NCI-H1417 treated with DMSO at 0.1 percent for 48 hours (cell line): ENCODE measurements at places on chromosomes 1 and 21.
A peak's percentile ranks its signal among the peaks of the same experiment; 100 is the strongest.

GRCh38 chr1:166813508-166814223, 25.6 kb upstream of the POGK start:
- no peak for DNase-seq

DNA sequence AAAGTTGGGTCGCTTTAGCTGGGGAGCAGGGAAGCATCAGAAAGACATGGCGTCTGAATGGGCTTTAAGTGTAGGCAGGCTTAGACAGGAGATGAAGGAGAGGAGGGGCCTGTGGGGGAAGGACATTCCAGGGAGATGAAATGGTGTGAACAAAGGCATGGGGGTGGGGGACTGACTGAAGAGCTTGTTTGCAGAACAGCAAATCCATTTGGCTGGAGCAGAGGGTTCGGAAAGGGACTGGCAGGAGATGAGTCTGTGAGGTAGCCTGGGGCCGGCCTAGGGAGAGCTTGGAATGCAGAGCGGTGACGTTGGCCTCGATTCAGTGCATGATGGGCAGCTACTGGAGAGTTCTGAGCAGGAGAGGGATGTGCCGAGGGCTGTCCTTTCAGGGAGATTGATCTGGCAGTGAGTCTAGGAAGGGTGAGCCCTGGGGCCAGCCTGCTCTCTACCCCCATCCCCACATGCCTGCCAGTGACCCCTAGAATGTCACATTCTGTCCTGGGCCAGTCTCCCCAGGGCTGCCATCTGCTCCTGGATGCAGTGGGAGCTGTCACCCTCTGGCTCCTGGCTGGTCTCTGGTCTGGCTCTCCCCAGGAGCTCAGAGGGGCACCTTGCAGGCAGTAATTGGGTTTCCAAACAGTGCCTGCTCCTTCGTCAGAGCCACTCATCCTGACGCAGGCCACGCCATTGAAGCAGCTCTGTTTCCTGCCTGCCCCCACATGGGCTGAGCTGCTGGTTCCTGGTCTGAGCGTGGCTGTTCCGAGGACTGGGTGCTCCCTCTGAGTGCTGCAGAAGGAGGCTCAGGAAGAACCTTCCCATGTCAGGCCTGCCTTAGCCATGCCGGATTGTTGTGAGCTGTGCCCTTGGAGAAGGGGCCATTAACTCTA, 22.3 kb upstream of the TMEM222 start:
- DNase-seq: no peak

DNA sequence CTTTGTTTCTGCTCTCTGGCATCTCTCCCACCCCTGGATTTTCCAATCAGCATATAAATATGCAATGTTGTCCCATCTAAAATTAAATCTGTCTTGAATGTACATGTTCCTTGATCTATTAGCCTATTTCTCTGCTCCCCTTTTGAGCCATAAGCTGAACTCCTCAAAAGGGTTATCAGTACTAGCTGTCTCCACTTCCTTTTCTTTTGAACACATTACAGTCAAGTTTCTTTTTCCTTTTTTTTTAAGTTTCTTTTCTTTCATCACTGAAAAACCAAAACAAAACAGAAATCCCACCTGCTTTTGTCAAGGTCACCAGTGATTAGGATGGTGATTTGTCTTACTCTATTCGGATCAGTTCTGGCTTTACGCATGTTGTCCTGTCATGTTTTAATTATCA, 29.3 kb downstream of the XCL2 start:
- no peak for DNase-seq

- no peak for DNase-seq
Measured at GRCh38 chr1:159040206-159040605, 30.5 kb downstream of the IFI16 start.

GRCh38 chr1:42322577-42322976, 12.5 kb downstream of the FOXJ3 start:
- no peak for DNase-seq

GRCh38 chr1:98565951-98566350, 95.6 kb upstream of the SNX7 start:
- no peak for DNase-seq

GRCh38 chr1:151867765-151868411, 14.4 kb upstream of the THEM5 start:
- no peak for DNase-seq

DNA sequence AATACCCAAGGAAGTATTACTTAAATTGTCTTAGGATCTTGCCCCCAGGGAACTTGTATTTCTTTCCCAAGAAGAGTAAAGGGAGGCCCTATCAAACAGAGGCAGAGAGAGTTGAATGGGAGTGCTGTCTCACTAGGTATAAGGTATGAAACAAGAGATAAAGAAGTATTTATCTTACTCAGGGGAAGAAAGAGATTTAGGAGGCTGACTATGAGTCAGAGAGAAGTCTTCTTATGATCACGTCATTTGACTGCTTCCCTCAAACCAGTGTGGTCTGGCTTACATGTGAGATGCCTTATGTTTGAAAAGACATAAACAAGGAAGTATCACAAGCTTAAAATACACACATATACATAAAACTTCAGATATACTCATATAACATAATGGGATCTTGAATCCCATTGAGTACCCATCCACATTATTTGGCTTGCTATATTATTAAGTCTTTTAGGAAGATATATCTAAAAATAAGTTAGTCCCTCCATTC, 29.6 kb downstream of the DUSP10 start:
- DNase-seq: no peak

- DNase-seq: no peak
Measured at GRCh38 chr1:157415661-157416060, 136.7 kb downstream of the FCRL5 start.

GRCh38 chr1:64036549-64036948, 166.9 kb upstream of the UBE2U start:
- no peak for DNase-seq

- no peak for DNase-seq
Measured at GRCh38 chr1:25066731-25067517, 136.8 kb upstream of the RUNX3 start.

GRCh38 chr1:28173151-28173979, 3.1 kb downstream of the PTAFR start:
- DNase-seq: no peak

- no peak for DNase-seq
Measured at GRCh38 chr1:177065430-177065829, 99.1 kb downstream of the ASTN1 start.

- no peak for DNase-seq
Measured at GRCh38 chr1:11407301-11407994, 71.5 kb upstream of the DISP3 start.

GRCh38 chr1:27536767-27537166, 46.8 kb upstream of the WASF2 start:
- DNase-seq: peak; percentile 43

- DNase-seq: no peak
Measured at GRCh38 chr1:202133001-202133400, 10.3 kb downstream of the GPR37L1 start.

GRCh38 chr1:48036710-48037355, 39.6 kb upstream of the TRABD2B start:
- no peak for DNase-seq

DNA sequence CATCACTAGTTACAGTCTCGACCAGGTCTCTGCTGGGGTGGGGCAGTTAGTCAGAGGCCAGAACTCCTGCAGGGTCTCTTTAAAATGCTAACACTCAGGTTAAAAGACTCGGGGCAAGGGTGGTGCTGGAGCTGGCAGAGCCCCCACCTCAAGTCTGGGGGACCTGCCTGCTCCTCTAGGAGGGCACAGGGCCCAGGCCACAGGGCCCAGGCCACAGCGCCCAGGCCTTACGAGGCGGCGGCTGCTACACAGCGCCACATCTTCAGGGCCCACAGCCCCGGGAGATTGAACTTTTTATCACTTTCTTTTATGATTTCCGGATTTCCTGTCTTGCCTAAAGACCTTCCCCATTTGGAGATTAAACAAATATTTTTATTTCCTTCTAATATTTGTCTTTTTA, 10.4 kb downstream of the MPZ start:
- no peak for DNase-seq

DNA sequence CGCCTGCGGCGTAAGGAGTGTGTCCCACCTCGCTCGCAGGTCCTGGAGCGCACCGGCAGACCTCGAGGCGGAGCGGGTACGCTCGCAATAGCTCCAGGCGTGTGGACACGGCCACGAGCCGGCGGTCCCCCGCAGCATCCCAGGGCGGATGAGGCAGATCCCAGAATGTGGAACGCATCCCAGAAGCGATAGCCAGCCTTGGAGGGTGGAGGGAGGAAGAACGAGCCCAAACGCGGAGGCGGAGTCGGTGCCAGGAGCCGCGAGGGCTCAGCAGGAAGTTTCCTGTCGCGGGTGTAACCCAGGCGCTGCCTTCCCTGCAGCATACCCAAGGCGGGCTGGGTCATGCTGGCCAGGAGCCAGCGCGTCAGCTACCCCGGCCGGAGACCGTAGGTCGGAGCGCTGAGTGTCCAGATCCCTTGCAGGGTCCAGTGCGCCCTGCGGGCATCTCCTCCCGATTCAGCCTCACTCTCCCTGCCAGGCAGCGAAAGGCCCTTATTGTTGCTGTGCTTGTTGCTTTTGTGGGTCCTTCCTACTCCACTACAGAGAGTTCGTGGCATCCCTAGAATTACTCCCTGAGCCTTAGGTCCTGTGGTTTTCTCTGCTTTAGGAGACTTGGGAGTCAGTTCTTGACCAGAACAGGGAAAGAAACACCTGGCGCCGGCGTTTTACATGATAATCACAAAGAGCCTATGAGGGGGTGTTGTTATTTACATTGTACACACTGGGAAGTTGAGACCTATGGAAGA, 27.7 kb downstream of the STYXL2 start:
- DNase-seq: no peak

- DNase-seq: no peak
Measured at GRCh38 chr1:199151634-199152425, 513.0 kb downstream of the PTPRC start.

DNA sequence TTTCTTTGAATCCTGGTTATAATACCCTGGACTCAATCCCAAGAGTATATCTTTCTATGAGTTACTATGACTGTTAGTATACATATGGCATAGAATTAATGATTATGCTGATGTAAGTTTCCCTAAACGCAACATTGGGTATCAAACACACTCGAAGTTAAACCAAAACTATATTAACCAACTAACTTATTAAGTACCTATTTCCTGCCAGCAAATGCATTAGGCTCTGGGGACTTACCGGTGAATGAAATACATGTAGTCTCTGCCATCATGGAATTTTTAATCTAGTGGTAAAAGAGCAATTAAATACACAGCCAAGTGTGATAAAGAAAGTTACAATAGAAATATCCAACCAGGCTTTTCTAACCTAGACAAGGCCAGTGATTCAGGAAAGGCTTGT, 193.6 kb upstream of the ADGRL2 start:
- DNase-seq: no peak

DNA sequence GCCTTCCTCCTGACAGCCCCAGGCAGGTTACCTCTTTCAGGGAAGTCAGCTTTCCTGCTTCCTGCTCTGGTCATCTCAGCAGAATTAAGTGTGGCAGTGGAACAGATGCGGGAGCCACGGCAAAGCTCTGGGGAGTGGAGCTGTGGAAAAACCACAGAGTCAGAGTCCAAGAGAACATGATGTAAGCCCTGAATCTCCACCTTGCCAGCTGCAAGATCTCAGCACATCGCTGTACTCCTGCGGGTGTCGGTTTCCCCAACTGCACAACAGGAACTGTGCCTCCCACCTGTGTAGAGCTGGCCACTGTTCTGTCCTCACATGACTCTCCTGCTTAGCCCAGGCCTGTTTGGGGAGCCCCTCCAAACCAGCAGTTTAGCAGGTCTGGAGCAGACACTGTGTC, 123.7 kb downstream of the MATN1 start:
- no peak for DNase-seq

GRCh38 chr1:85991261-85991660, 165.3 kb downstream of the COL24A1 start:
- no peak for DNase-seq

- no peak for DNase-seq
Measured at GRCh38 chr21:19908390-19908789, 1089.8 kb upstream of the NCAM2 start.

DNA sequence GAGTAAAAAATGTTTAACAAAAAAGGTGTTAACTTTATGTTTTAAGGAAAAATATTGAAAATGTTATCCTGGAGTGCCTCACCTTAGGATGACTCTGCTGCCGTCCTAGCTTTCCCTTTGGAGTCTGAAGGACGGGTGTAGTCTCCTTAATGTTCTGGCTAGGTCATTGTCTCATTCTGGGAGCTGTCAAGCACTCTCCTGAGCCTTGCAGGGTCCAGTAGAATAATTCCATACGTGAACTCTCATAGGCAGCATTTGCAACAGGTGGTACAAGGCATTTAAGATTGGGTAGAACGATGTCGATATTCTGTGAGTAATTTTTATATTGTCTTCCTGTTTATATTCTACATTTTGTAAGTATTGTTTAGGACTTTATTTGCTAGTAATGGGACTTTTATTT, 283.6 kb upstream of the C1orf105 start:
- DNase-seq: no peak

GRCh38 chr1:212671342-212672031, 28.2 kb downstream of the BATF3 start:
- peak; percentile 71 for DNase-seq

GRCh38 chr1:115694805-115695204, 53.0 kb downstream of the VANGL1 start:
- DNase-seq: peak; percentile 74

- DNase-seq: no peak
Measured at GRCh38 chr1:109878531-109879104, 32.0 kb upstream of the CSF1 start.

DNA sequence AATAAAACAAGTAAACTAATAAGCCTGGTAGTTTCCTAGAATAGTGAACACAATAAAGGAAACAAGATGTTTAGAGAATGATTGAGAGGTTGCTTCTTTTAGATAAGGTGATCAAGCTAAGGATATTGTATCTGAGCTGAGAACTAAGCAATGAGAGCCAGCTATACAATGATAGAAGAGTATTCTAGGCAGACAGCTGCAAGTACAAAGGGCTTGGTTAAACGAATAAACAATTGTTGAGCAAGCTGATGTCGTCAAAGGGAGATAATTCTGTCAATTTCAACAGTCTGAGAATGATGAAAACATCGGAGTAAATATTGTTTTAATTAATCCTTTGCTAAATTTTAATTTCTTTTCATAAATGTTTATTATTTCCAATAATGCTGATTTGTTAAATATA, 5.5 kb upstream of the FH start:
- DNase-seq: no peak

- DNase-seq: no peak
Measured at GRCh38 chr1:81547912-81548303, 252.8 kb upstream of the ADGRL2 start.
